NCI-H524 (cell line): ENCODE measurements at places on chromosomes 3 and 15.
A peak's percentile ranks its signal among the peaks of the same experiment; 100 is the strongest.

- DNase-seq, result peak; percentile 68
Observed at GRCh38 chr15:24956111-24956838, 1.5 kb downstream of the SNRPN start.

- DNase-seq, result no peak
Observed at GRCh38 chr15:61205346-61205921, 23.7 kb downstream of the RORA start.

- DNase-seq, result no peak
Observed at GRCh38 chr3:188533612-188534357, 379.8 kb downstream of the LPP start.

DNA sequence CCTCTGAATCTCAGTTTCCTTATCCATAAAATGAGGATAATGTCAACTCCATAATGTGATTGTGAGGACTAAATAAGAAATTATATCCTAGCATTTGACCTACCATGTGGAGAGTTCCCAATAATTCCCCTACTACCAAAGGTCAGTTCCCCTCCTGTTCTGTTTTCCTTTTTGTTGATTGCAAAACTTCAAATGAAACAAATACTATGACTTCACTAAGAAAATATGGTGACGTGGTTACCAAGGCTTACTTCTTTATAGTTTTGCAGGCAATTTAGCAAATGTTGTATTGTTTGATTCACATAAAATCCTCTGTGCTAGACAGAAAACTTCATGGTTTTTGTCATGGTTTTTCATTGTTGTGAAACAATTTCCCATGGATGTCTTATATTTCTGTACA lies 153.8 kb upstream of the RORA start:
- no peak for DNase-seq

DNA sequence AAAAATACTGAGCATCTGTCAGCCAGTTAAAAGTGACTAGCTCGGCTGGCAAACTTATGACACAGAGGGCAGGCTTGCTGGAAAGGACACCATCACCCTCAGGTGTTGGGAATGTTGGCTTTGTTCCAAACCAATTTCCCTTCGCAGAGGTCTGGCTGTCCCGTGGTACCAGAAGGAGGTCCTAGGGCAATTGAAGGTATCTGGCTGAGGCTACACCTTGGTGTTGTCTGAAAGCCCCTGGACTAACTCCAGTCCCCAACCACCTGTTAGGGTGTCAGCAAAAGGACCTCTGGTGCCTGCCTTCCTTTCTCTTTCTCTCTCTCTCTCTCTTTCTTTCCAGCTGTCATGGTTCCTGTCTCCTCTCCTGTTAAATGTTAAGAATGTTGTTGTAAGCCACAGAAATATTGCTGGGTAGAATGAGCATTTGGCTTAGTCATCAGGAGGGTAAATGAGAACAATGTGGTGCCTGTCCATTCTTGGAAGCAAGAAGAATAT lies 12.5 kb downstream of the PRR20G start:
- DNase-seq, result no peak

DNA sequence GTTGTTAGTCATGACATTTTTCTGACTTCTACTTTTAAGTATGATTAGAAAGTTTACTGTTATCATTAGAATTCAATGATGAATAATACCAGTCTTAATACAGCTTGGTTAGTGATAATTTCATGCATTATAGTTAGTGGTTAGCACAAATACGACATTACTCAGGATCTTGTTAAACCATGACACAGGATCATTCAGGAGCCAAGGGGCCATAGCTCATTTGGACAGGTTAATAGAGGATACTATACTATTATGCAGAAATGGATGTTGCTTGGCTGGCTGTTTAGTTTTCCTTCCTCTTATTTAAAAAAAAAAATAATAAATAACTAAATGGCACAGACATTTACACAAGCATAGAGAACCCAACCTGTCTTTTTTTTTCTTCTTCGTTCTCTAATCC lies 55.5 kb downstream of the NSUN3 start:
- DNase-seq, result no peak

DNA sequence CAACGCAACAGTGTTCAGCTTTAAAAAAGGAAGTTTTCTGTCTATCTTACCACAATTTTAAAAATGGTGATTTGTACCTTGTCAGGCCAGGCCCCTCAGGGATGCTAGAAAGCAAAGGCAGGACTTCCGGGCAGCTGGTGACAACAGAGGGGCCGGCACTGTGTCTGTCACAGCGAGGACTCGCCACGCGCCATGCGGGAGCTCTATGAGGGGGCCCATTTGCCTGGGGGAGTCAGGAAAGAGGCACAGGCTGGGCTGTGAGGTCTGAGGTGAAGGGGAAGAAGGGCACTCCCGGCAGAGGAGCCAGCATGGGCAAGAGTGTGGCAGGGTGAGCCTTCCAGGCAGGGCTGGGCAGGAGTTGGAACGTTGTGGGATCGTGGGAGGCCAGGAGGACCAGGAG lies 7.0 kb downstream of the IQSEC1 start:
- no peak for DNase-seq

DNA sequence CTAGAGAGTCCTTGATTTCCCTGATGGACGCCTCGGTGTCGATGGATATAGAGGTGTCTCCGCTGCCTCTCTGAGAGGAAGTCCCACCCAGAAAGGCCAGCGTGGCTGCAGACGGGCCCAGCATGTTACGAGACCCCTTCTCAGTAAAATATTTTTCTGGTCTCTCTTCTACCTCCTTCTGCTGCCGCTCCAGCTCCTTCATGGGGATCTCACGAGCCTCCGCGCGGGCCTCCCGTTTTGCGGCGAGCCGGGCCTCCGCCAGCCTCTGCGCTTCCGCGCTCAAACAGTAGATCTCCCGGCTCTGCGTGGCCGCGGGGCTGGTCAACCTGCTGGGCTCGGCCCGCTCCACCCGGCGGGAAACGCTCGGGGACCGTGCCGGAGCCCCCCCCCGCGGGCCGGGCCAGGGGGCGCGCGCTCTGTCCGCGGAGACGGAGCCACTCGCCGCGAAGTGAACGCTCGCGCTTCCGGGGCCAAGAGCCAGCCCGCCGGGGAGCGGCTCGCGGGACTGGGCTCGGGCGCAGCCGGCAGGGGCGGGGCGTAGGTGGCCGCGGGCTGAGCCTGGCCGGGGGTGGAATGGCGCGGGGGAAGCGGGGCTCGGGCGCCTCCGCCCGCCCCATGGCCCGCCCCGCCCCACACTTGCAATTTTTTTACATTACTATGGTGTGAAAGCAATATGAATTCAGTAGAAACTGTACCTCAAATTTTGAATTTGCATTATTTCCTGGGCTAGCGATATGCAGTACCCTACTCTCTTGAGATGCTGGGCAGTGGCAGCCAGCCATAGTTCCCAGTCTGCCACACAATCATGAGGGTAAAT lies 10.2 kb upstream of the KCNMB3 start:
- DNase-seq, result peak; percentile 74

DNA sequence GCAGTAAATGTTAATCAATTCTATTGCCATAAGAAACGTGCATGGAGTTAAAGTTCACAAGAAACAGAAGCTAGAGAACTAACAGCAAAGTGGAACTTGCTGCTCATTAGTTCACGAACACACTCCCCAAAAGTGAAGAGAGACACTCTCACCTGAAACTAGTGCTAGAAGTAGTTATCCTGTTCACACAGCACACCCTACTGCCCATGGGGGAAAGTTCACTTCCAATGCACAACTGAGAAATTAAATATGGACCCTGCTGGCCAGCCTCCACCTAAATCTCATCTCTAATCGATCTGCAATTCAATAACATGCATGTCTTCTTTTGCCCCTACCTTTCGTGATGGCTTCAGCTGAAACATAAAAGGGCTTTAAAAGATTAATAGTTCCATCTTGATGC lies 39.4 kb upstream of the FRMD4B start:
- DNase-seq, result peak; percentile 48

DNA sequence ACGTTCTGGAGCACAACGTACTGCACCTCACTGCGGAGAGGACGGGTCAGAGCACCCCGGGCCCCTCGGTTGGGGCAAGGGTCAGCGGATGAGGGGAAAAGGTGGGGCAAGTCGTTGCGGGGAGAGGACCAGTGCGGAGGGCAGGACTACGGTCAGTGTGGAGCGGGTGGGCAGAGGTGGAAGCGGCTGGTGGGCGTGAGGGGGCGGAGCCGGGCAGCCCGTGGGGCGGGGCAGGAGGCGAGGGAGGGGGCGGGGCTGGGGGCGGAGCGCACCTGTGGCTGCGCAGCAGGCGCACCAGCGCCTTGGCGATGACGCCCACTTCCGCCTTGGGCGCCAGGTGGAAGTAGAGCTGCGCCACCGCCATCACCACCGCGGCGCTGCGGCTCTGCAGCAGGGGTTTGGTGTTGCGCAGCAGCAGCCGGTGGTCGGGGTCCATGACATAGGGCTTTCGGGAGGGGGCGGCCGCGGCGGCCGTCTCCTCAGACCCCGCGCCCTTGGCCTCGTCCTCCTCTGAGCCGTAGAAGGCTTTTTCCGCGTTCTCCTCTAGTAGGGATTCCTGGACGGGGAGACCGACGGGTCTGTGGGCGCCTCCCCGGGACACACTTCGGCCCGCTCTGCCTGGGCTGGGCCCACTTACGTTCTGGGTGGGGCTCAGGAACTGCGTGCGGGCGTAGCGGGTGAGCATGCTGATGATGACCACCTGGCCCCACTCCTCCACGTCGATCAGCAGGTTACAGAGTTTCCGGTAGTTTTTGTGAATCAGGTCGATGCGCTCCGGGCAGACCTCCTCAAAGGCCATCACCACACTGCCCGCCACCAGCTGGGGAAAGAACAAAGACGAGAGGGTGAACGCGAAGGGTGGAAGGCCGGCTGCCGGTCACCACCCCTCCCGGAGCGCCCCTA lies 29.2 kb downstream of the AP3B2 start:
- DNase-seq, result no peak

DNA sequence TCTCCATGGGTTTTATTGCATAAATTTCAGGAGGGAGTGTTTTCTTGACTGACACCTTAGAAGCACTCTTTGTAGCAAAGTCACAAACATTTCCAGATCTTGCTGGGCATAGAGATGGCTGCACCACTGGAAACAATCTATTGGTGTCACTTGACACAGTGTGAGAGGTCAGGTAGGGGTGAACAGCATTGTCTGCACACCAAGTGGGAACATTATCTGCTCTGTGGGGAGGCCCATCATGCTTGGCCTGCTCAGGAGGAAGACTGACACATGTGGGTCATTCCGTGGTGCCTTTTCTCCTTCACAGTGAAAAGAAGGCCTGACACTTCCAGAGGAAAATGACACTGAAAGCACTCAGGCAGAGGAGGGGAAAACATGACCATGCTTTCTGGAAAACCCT lies 149.9 kb upstream of the GALNT15 start:
- DNase-seq, result no peak

DNA sequence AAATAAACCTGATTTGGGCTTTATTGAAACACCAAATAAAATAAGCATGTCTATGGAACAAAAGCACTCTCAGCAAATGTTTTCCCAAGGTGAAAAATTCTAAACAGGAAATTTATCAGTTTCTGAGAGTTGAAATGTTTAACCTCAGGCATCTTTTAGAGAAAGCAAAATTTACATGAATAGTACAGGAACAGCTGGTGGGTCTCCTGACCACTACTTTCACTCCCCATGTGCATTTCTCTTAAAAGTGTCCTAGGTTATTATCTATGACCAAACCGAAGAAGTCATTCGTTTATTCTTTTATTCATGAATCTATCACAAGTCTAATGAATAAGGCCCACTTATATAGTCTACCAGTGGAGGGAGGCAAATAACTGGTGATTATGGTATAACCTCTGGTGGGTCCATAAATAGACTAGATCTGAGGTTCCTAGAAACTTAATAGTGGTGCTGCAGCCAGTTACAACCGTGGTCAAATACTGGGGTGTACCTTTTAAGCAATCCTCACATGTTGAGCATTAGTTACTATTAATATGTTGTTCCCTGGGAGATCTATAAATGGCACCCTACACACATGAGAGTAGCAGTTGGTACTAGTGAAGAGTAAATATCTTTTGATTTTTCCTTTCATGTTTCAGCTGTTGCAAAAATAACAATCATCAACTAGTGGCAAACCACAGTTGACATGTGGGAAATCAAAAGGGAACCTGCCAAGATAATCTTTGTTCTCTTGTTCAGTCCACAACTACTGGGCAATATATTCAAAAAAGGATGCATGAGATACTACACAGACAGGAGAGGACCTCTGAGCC lies 169.3 kb upstream of the STAC start:
- DNase-seq, result no peak

GRCh38 chr15:40081691-40082194 lies 26.9 kb downstream of the BMF start:
- DNase-seq, result peak; percentile 14

DNA sequence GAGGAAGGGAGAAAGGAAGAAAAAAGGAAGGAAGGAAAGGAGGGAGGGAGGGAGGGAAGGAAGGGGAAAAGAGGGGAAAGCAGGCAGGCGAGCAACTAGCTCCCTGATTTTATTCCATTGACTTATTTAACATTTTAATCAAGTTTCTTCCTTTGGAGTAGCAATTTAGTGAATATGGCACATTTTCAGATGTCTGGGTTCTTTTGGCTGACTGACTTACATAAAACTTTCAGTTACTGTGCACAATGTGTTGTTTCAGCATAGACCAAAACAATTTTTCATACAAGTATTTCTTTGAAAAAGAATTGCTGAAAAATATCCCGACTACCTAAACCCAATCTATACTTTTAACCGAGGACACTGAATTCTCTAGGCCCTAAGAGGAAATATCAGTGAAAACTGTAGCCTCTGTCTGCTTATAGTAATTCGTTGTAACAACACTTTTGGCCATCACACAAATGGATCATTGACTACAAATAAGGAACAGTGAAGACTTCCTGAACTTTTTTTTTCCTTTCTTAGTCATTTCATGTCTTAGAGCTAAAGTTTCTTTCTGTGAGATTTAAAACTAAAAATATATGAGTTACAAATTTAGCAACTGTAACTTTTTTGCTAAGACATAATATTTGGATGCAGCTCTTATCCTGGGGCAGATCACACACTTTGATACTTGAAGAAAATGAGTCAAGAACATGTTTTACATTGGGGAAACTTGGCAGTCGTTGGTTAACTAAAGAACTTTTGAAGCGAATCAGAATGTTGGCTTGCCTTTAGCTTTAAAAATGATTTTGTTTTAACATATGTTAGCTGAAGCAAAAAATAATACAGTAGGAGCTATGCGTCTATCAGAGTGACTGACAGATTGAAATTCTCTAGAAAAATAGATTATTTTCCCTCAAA lies 79.6 kb downstream of the SOX2 start:
- no peak for DNase-seq

GRCh38 chr15:31268911-31269784 lies 57.5 kb upstream of the KLF13 start:
- DNase-seq, result peak; percentile 99

DNA sequence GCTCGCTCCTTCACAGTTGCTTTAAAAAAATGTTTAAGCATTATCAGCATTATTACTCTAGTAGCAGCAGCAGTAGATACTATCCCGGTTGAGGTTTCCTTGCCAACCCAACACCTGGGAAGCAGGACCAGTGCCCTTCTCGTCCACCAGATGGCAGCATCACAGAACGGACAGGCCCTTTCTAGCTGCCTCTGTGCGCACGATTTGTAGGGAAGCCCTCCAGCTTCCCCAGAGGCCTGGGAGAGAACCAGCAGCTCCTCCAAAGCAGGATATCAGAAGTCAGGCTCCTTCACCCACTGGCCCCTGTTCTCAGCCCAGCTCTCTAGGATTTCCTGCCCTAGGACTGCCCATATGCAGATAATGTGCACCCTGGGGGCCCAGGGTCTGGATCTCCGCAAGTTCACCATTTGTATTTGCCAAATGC lies 16.8 kb upstream of the ESYT3 start:
- peak; percentile 93 for DNase-seq

GRCh38 chr15:72758182-72758581 lies 25.4 kb downstream of the ADPGK start:
- DNase-seq, result no peak

GRCh38 chr3:139020036-139020867 lies 474 bp downstream of the PRR23B start:
- no peak for DNase-seq
